ENCODE measurements at places on chromosomes 3 and 15.

GRCh38 chr3:9400616-9401015, 3.2 kb downstream of the SETD5 start:
- DNase-seq = no peak

DNA sequence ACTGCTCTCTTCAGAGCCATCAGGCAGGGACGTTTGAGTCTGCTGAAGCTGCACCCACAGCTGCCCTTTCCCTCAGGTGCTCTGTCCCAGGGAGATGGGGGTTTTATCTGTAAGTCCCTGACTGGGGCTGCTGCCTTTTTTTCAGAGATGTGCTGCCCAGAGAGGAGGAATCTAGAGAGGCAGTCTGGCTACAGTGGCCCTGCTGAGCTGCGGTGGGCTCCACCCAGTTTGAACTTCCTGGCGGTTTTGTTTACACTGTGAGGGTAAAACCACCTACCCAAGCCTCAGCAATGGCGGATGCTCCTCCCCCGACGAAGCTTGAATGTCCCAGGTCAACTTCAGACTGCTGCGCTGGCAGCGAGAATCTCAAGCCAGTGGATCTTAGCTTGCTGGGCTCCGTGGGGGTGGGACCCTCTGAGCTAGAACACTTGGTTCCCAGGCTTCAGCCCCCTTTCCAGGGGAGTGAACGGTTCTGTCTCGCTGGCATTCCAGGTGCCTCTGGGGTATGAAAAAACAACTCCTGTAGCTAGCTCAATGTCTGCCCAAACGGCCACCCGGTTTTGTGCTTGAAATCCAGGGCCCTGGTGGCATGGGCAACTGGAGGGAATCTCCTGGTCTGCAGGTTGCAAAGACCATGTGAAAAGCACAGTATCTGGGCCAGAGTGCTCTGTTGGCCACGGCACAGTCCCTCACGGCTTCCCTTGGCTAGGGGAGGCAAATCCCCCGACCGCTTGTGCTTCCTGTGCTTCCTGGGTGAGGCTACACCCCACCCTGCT, 21.1 kb upstream of the ST6GAL1 start:
- DNase-seq = no peak

GRCh38 chr15:36335224-36335623, 244.2 kb upstream of the CDIN1 start:
- DNase-seq = no peak

GRCh38 chr15:69828181-69828828, 269.4 kb downstream of the TLE3 start:
- no peak for DNase-seq
